GM12878 (cell line): ENCODE measurements at places on chromosomes 2 and 18.

- no peak for DNase-seq
Measured at GRCh38 chr2:232761301-232761907, 15.0 kb downstream of the KCNJ13 start.

- no peak for DNase-seq
Measured at GRCh38 chr2:183530333-183530901, 406.2 kb downstream of the NUP35 start.

- DNase-seq, result no peak
Measured at GRCh38 chr2:20571644-20572215, 79.2 kb downstream of the HS1BP3 start.

- DNase-seq, result no peak
Measured at GRCh38 chr2:86186431-86186830, 8.8 kb downstream of the IMMT start.

DNA sequence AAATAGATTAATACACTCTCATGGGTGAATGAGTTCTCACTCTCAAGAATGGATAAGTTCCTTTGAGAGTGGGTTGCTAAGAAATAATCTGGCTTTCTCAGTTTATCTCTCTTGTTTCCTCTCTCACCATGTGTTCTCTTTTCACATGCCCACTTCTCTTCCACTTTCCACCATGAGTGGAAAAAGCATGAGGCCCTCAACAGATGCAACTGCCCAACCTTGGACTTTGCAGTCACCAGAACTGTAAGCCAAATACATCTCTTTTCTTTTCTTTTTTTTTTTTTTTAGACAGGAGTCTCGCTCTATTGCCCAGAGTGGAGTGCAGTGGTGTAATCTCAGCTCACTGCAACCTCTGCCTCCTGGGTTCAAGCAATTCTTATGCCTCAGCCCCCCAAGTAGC is 18.1 kb upstream of the ETAA1 start:
- DNase-seq, result no peak

GRCh38 chr2:199631129-199631528 is 173.4 kb upstream of the SATB2 start:
- no peak for DNase-seq

- no peak for DNase-seq
Measured at GRCh38 chr18:61553045-61553659, 219.9 kb downstream of the CDH20 start.

GRCh38 chr18:22470248-22471235 is 52.8 kb upstream of the CTAGE1 start:
- no peak for DNase-seq

GRCh38 chr2:215981115-215981514 is 32.2 kb downstream of the MREG start:
- no peak for DNase-seq

- DNase-seq, result no peak
Measured at GRCh38 chr2:218010140-218010983, 7.6 kb upstream of the TNS1 start.

GRCh38 chr2:173199294-173199693 is 123.6 kb downstream of the MAP3K20 start:
- DNase-seq, result no peak

- DNase-seq, result no peak
Measured at GRCh38 chr2:127577973-127578372, 42.5 kb downstream of the MYO7B start.

GRCh38 chr2:97068074-97068473 is 26.6 kb downstream of the FAHD2B start:
- DNase-seq, result no peak

- DNase-seq, result peak; percentile 5
Measured at GRCh38 chr2:143513081-143513480, 383.9 kb downstream of the ARHGAP15 start.

- no peak for DNase-seq
Measured at GRCh38 chr2:230909841-230910545, 15.0 kb downstream of the GPR55 start.

DNA sequence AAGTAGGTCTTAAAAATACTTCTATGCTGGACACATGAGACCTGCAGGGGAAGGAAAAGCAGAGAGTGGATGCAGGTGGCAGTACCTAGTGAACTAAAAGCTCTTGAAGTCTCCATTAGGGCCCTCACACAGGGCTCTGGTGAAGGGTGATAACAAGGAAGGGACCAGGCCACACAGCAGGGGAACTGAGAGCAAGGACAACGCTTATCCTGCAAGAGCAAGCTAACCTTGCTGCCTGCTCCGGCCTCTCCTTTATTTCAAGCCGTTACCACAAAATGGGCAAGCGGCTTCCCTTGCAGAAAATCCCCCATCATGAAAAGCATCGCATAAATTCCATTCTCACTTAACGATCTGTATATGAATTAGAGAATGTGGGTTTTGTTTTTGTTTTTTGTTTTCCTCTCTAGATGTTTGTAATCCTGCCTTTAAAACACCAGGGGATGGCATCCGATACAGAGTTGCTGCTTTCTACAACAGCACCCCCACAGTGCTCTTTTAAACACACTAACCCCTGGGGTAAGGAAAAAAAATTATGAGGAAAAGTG is 64.5 kb downstream of the CACNB4 start:
- no peak for DNase-seq

GRCh38 chr2:187055463-187055862 is 206.5 kb upstream of the ZSWIM2 start:
- DNase-seq, result no peak

- no peak for DNase-seq
Measured at GRCh38 chr18:51039138-51040112, 9.4 kb downstream of the SMAD4 start.
